MCF 10A (cell line): ENCODE measurements at places on chromosomes 13 and 19. TPM values are rescaled to one million over a fixed set of nuclear protein-coding genes. Genes with fewer than 3 reads are reported as not detected.

DNA sequence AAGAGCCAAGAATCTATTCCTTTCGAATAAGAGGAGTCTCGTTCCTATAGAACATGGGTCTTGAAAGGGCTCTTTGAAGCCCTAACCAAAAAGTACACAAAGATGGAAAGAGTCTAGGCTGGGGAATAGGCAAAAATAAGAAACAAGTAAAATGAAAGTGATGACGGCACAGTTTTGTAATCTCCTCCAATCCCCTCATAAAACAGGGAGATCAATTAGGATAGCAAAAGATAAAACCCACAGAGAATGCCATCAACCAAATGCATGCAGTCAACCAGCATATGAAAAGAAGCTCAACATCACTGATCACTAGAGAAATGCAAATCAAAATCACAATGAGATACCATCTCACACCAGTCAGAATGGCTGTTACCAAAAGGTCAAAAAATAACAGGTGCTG is 122.4 kb upstream of the LSM14A start:
- no peak overlapping the region for H3K27ac ChIP-seq
- no peaks in the 10 kb centered on the region for H3K27me3 ChIP-seq
- H3K4me1 ChIP-seq: no peaks in the 10 kb centered on the region
- no peaks in the 10 kb centered on the region for H3K36me3 ChIP-seq
- no peak overlapping the region for H3K4me3 ChIP-seq

- no peak overlapping the region for H3K27ac ChIP-seq
- H3K4me1 ChIP-seq: peaks cover 5% of the 10 kb centered on the region
- DNase-seq: peak; percentile 54
- no peaks in the 10 kb centered on the region for H3K27me3 ChIP-seq
- H3K36me3 ChIP-seq: no peaks in the 10 kb centered on the region
- H3K4me3 ChIP-seq: no peak overlapping the region
These were observed 37.7 kb upstream of the MCF2L start for GRCh38 chr13:112931028-112931934.

- no peaks in the 10 kb centered on the region for H3K27me3 ChIP-seq
- H3K4me1 ChIP-seq: no peaks in the 10 kb centered on the region
- H3K36me3 ChIP-seq: no peaks in the 10 kb centered on the region
- no peak for DNase-seq
- no peak overlapping the region for H3K27ac ChIP-seq
These were observed 23.0 kb downstream of the FAM216B start for GRCh38 chr13:42804244-42804874.

PCDH9 gene
- total RNA-seq: 7.2 and 10.1 TPM in 2 replicates

TMEM272 gene
- total RNA-seq: not detected in 2 replicates

HIF3A gene
- total RNA-seq: 0.47 TPM in 1 of 2 replicates, not detected in the other

DNA sequence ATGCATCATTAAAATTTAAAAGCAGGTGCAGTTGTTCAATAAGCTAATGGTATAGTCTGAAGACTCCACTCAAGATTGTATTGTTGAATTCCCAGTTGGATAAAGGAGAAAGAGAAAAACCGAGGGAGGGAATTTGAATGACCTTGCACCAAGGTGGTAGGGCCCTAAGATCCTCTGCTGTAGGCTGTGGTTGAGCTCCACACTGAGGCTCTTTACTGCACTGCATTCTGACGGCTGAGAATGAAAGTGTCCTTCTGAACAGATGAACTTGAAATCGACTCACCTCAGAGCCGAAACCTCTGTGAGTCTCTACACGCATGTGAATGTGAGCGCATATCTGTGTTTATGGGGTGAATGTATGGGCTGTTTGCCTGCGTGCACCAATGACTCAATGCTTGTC is 388.9 kb upstream of the DACH1 start:
- no peak overlapping the region for H3K4me3 ChIP-seq
- H3K4me1 ChIP-seq: no peaks in the 10 kb centered on the region
- peak; percentile 51 for DNase-seq
- H3K27ac ChIP-seq: no peak overlapping the region
